Fibroblast of skin of left biceps (primary cell): ENCODE measurements at places on chromosomes 16 and 17.

- no peak for DNase-seq
These were observed 488.9 kb downstream of the SHISA9 start for GRCh38 chr16:13390093-13390985.

DNA sequence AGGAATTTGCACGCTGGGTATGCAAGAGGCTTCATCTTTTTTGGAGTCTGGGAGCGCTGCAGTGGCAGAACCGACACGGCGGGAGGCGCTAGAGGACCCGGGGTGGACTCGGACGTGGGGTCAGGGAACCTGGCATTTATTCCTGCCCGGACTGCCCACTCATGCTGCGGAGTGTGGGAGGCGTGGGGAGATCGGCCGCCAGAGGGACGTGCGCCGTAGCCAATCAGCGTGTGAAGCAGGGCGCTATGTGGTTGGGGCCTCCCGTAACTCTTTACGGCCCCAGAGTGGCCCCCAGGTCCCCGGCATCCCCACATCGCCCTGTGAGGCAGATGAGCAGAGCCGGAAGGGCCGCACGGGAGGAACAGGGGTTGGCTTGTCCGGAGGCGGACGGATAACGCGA is 11.2 kb downstream of the FLYWCH2 start:
- DNase-seq = no peak

GRCh38 chr16:14608604-14609003 is 21.5 kb downstream of the PARN start:
- no peak for DNase-seq

- no peak for DNase-seq
These were observed 41.9 kb upstream of the ENDOV start for GRCh38 chr17:80372922-80373570.

DNA sequence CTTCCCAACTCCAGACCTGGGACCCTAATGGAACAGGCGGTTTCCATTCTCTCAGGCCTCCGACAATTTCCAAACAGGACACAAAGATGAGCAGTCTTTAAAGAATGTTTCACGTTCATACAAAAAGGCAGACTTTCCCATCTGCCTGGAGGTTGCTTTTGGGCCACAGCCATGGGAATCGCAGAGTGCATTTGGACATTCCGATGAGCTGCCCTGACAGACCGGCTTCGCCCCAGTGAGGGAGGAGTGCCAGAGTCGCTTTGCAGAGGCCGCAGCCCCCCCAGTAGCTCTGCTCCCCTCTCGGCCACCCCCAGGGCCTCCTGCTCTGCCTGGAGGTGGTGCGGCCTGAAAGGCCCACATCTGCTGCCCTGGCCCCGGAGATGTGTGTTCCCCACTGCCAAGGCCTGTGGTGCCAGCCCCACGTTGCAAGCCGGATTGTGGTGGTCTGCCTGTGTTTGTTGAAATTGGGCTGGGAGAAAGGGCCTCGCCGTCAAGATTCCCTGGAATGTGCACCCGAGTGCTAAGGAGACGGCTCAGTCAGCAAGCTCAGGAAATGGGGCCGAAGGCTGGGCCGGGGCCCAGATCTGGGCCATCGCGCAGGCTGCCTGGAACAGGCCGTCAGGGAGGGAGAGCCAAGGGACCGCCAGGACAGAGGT is 89.8 kb downstream of the C16orf95 start:
- DNase-seq = peak; percentile 78

DNA sequence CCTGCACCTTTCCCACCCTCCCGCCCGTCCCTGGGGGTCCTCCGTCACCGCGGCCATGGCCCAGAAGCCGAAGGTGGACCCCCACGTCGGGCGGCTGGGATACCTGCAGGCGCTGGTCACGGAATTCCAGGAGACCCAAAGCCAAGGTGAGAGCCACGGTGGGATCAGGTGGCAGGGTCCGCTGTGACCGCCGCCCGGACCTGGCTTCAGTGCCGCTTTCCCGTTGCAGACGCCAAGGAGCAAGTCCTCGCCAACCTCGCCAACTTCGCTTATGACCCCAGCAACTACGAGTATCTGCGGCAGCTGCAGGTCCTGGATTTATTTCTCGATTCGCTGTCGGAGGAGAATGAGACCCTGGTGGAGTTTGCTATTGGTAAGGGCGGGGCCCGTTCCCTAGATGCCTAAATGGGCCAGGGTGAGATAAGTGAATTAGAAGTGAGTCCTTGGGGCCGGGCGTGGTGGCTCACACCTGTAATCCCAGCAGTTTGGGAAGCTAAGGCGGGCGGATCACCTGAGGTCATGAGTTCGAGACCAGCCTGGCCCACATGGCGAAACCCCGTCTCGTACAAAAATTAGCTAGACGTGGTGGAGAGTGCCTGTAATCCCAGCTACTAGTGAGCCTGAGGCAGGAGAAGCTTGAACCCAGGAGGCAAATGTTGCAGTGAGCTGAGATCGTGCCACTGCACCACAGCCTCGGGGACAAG is 617 bp downstream of the ARMC7 start:
- no peak for DNase-seq

GRCh38 chr16:25009822-25010221 is 5.3 kb downstream of the ARHGAP17 start:
- no peak for DNase-seq

GRCh38 chr17:5757314-5757907 is 173.1 kb upstream of the NLRP1 start:
- DNase-seq = no peak

GRCh38 chr17:18257268-18257981 is 1.1 kb downstream of the FLII start:
- no peak for DNase-seq

DNA sequence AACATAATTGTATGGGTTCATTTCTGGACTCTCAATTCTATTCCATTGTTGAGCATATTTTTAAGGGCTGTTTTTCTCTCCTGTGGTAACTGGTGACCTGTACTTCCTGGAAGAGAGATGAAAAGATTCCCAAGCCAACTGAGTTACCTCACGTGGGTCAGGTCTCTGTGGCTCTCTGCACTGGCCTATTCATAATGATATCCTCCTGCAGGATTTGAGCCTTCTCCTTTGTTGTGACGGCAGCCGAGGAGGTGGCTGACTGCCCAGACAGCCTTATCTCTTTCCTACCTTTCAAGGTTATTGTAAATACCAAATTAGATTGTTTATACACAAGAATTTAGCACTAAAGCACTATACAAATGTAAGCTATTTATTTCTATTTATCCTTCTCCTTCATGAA is 2.7 kb upstream of the ACE start:
- DNase-seq = no peak

DNA sequence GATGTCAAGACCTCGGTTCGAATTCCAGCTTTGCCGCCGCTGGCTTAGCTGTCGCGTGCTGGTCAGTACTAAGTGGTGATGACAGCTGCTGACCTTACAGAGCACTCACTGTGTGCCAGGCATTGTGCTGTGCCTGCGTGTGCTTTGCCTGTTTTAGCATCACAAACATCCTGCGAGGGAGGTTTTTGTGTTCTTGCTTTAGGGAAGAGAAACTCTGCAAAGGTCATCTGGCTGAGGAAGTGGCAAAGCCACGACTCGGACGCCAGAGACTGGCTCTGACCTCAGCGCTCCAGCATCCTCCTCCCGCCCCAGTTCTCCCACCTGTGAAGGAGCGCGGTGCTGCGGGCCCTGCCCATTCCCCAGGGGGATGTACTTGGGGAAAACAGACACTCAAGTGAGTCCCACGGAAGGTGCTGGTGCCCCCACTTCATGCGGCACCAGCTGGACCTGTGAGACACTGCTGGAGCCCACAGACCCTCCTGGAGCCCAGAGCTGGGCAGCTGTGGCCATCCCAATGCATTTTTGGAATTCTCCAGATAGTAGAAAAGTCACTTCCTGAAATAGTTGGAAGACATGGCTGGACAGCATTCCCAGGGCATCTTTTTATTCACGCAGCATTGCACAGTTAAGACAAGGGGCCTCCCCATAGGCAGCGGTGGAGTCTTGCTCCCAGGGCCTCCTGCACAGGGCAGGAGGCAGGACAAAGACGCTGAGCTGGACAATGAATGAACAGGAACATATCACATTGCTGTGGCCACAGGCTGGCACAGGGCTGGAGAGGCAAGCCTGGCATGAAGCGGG is 20.0 kb upstream of the HERPUD1 start:
- DNase-seq = no peak

DNA sequence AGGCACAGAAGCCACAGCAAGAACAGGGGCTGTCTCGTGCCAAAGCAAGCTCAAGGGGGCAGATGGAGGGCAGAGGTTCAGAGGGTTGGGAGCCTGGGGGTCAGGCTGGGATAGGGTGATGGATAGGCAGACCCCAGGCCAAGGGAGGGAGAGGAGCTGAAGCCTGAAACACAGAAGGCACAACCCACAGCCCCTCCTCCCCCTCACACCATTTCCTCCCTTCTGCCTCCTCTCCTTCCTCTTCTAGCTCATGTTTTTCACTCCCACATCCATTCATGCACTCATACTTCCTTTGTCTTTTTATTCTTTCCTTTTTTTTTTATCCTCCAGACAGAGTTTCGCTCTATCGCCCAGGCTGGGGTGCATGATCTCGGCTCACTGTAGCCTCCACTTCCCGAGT is 61.1 kb downstream of the SOCS1 start:
- no peak for DNase-seq

- no peak for DNase-seq
These were observed 51.8 kb upstream of the GPRC5B start for GRCh38 chr16:19936441-19936840.

DNA sequence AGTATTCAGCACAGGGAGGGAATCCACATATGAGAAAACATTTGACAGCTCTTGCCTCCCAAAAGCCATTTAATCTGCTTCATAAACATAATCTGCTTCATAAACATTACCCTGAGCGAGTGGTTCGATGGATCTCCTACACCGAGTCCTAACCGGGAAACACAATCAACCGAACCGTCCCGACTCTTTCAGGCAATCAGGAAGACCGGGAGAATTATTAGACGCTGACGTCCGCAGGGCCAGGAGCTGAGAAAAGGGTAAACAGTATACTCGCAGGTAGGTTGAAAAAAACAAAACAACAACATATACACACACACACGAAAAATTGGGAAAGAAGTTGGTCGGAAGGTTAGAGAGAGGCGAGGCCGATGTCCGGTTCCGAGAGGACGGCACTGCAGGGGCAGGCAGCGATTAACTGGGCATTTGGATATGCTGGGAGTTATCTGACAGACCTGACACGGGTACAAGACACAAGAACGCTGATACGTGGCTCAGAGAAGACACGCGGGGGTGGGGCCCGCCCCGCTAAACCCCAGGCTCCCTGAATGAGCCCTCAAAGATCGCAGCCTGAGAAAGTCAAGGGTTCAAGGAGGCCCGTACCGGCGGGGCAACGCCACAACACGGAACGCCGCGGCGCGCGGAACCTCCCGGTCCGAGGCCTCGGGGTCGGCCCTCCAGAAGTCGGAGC is 585 bp downstream of the AP1G1 start:
- DNase-seq = no peak

DNA sequence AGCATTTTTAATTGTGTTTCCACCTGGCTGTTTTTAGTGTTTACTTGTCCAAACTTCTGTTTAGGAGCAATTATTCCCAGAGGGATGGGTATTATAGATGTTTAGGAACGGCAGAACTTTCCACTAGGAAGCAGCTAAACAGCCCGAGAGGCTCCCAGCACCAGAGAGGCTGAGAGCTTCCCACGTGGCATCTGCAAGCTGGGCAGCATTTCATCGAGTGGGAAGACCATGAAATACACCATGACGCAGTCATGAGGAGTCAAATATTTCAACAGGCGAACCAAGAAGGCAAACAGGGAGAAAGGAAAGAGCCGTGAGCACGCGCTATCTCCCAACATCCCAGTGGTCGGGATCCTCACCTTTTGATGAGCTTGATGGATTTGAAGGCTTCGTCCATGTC is 24.1 kb downstream of the TMEM204 start:
- DNase-seq = no peak

DNA sequence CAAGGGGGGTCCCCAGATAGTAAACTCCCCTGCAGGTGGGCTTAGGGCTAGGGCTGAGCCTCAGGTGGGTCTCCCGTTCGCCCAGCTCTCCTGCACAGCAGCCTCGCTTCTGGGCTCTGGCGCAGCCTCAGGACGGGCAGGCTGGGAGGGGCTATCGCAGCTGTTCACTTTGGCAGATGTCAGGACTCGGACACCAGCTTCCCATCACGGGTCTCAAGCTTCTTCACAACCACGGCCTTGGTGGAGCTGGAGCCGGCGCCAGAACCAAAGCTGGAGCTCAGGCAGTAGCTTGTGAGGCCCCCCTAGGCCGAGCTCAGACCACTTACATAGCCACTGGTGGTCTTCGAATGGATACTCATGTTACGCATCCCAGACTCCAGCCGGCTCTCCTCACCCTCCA is 26.0 kb downstream of the CLEC3A start:
- DNase-seq = no peak

DNA sequence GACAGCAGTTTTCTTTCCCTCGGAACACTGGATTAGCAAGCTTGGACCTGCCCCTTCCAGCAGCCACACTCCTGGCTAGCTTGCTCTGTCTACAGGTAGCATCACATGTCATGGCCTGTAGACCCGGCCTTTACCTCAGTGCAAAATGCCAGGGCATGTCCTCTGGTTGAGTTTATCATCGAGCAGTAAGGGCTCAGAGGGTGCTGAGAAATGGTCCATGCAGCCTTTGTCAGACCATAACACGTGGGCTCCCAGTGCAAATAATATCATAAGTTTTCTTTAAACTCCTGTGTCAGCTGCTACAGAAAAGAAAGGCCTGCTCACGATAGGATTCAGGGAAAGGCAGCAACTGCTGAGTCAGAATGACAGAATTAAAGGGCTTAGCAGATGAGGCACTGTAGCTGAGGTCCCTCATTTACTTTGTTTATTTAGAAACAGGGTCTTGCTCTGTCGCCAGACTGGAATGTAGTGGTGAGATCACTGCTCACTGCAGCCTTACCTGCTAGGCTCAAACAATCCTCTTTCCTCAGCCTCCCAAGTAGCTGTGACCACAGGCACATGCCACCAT is 8.0 kb upstream of the GNA13 start:
- peak; percentile 23 for DNase-seq

GRCh38 chr17:77420095-77420803 is 279.5 kb downstream of the SEC14L1 start:
- no peak for DNase-seq

DNA sequence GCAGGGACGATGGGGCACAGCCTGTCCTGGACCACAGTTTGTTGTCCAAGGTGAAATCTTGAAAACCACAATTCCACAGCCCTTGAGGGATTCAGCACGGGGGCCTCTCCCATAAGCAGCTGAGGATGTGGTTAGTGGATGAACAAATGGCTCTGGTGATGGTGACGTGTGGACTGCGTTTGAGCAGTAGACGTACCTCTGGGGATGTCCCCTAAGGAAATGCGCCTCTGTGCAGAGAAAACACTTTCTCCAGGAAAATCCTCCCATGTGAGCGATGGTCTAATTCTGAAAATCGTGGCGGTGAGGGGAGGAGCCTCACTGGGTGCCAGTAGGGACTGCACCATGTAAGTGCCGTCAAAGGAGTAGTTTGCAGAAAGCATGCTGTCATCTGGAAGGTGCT is 2.7 kb upstream of the SEPTIN12 start:
- DNase-seq = no peak

DNA sequence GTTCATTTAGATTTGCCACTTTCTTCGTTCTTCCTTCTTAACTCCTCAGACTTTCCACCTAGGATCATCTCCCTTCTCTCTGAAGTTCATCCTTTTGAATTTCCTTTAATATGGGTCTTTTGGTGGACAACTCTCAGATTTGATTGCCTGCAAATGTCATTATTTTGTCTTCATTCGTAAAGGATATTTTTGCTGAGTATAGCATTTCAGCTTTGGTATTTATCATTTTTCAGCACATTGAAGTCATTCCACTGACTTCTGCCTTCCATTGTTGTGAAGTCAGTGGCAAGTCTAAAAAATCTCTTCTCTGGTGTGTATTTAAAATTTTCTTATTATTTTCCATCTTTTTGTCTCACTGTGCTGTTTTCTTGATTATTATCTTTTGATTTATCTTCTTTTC is 45.4 kb downstream of the GAN start:
- no peak for DNase-seq
